ENCODE measurements at places on chromosomes 7 and 10.

DNA sequence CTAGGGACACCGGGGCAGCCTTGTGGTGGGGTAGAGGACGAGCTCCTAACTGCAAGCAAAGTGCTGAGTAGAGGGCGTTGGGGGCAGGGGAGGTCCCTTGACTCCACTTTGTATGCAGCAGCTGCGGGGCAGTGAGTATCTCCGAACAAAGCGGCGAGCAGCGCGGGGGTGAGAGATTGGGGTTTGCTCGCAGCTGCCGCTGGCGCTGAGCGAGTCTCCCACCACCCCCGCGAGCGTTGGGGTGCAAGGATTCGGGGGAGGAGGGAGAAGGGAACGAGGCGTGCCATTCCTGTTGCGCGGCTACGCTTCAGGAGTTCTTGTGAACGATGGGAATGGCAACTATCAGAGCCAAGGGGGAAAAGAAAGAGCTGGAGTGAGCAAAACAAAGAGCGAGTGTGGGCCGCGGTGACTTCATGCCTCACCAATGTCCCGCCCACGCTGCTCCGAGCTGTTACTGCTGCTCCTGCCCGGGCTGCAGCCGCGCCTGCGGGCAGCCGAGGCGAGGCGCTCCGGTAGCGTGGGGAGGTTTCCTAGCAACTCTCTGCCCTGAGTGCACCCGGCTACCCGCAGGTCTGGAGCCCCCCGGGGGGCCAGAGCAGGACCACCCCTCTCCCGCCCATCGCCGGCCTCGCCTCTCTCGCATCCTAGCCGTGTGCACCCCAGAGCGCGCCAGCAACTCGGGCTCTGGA is at the start of gene ITGB8:
Gene ITGB8, plus strand, starts transcription at position 662 of the 689 bp plus-strand sequence. CDS start 907 bp downstream, outside the sequence.
- DNase-seq = peak; percentile 86

DNA sequence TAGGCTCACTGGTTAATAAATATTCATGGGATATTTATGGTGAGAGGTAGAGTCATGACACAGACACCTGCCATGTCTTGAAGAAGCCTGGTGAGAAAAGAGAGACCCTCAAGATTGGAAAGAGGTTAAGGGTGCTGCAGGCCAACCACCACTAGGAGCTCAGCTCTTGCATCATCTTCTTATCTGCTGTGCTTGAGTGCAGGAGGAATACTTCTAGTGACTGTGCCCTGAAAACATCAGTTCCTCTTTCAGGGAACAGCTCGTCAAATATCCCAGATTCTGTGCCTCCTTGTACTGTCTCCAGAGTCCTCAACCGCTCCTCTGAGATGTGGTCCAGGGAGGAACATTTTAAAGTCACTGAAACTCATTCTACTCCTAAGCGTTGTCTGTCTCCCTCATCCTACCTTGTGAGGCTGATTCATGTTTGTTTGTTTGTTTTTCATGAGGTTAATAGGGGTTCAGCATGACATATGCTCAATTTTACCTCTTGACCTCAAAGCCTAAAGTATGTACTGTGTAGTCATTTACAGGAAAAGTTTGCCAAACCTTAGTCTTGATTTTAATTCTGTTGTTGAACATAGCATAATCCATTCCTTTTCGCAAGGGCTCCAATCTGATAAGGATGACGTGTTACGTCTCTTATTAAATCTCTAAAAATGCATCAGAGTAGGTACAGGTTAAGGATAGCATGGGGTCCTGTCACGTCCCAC is 293.1 kb downstream of the C7orf25 start:
- DNase-seq = no peak

DNA sequence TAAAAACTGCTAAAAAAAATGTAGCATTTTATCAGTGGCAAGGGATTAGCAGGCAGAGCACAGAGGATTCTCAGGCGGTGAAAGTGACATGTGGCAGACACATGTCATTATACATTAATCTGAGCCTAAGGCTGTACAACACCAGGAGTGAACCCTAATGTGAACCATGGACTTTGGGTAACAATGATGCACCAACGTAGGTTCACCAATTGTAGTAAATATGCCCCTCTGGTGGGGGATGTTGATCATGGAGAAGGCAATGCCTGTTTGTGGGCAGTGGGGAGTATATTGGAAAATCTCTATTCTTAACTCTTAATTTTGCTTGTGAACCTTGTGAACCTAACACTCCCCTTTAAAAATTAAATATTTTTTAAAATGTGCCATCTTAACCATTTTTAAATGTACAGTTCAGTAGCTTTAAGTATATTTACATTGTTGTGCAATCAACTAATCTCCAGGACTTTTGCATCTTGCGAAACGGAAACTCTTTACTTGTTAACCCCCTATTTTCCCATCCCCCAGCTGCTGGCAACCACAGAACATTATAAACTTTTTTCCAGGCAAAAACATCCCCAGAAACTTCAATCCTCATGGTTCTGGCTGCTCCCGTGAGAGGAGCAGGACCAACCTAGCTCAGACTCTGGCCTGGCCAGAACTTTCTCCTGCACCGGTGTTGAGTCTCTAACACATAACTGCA is 29.9 kb downstream of the LRRC20 start:
- DNase-seq = no peak

DNA sequence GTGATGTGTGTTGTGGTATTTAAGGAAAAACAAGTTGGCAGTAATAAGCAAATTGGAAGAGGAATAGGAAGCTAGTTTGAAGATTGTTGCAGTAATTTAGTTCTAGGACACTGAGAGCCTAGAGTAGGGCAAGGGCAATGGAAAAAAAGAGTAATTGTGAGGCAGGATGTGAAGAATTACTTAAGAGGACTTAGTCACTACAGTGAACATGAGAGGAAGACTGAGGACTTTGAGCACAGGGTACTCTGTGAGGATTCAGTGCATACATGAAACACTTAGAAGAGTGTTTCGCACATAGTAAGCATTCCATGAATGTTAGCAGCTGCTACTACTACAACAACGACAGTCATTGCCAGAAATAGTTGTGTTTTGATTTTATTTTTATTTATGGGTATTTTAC is 30.9 kb upstream of the DKK1 start:
- no peak for DNase-seq

DNA sequence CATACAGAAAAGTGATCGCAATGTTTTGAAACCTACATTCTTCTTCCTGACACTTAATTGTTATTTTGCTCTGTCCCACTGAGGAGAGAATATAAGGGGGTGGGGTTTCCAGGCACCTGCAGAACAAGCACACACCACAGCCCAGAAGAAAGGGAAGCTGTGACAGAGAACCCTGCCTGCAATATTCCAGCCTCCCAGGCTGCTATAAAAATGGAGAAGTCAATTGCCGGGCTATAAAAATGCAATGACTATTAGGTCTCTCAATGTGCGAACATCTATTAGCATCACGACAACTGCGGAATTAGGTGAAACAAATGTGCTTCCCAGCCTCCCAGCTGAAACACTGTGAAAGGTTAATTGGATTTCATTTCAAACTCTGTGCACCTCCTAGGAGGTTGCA is 145.3 kb upstream of the FRMD4A start:
- no peak for DNase-seq

DNA sequence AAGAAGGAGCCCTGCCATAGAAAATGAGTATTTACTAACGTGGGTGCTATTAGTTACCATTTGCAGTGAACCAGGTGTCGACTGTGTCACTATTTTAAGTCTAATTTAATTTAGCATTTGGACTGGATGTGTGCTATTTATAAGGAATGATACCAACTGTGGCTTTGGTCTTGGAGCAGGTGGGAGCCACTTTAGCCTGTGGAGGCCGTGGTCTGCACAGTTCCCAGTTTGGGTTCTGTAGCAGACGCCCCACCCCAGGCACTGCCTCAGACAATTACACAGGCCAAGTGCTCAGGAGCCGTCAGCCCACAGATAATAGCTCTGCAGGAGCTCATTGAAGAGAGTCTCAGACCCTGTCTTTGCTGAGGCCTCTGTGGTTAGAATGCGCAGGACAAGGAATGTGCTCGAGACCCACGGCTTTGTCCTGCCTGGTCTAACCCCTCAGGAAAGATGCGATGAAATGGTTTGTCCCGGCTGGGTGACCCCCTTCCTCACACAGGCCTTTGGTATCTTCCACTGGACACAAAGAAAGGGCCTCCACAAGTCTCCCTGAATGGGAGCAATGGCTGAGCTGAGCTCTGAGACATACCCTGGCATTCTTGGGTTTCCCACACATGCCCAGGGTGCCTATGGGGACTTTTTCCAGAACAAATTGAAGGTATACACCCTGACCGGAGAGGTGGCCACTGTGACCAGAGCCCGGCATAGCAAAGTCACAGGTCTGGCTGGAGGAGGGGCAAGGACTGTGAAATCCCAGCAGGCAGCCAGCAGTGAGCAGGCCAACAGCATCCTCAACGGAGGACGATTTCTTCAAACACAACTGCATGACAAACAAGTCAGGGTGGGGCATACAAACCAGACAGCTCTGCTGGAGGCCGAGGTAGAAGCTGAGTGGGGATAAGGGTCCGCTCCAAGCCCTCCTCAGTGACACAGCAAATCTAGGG is 251.2 kb downstream of the ARHGAP12 start:
- DNase-seq = no peak

- DNase-seq = no peak
These were observed 82.9 kb upstream of the AFAP1L2 start for GRCh38 chr10:114486938-114487814.

DNA sequence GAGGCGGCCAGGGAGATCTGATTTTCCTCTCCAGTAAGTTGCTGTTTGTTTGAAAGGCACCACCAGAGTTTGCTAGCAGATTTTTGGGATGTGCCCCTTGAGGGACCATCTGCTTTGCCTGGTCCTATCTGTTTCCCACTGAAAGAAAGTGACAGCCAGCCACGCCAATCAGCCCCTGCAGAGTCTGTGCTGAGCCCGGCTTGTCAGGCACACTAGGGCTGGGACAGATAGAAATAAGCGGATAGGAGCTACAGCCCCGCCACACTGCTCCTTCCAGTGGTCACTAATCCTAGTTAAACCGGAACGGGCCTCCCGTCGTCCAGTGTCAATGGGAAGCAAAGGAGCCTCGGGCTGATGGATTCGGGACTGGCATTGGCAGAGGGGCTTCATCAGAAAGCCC is 161.9 kb upstream of the PRR15 start:
- DNase-seq = no peak

GRCh38 chr10:4426866-4427265 is 399.1 kb upstream of the AKR1E2 start:
- no peak for DNase-seq

DNA sequence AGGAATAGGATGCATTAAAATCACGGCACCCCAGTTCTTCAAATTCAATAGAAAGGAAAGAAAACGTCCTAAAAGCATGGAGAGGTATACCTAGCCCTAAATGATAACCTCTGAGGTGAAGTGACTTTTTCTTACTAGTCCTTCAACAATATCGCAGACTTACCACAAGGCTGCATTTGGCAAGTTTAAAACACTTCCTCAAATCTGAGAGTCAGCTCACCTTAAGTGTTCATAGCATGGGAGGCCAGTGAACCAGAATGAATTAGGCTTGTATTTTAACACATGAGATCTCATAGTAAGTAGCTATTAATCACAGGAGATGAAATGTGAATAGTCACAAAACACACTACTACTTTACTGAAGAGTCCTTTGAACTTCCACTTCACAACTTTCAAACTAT is 124.2 kb downstream of the RNF32 start:
- no peak for DNase-seq

DNA sequence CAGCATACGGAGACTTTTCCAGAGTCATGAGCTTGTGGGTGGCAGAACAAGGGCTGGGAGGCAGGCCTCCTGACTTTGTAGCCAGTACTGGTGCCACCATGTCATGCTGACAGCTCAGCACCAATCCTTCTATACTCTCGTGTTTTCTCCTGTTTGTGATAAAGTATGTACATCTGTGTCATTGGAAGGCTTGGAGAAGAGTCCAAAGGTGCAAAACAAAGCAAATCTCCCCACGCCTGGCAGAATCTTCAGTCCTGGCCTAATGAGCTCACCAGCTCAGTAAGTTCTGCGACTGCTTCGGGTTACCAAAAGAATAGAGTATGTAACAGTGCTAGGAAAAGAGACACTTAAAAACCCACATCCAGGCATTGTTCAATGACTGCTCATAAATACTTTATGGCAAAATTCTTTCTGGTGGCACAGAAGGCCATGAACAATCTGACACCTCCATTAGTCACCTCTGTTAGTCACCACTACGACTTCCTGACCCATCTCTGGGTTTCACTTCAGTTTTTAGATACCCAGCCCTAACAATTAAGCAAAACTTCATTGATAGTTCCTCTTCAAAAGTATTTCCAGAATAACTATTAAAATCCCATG is 24.5 kb downstream of the STEAP1 start:
- no peak for DNase-seq

DNA sequence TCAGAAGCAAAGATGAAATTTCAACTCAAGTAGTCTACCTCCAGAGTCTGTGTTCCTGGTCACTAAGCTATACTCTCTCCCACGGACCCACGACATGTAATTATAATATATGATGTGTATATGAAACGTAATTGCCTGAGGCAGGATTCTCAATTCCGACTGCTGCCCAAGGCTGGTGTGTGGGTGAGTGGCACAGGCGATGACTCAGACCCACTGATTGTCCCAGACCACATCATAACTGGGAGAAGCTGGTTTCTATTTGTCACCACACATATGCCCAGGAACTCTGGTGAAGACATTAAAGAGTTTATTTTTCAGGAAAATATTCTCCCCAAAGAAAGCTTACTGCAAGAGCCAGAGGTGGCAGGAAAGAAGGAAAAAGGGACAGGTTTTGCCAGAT is 219.3 kb downstream of the JAZF1 start:
- DNase-seq = no peak

DNA sequence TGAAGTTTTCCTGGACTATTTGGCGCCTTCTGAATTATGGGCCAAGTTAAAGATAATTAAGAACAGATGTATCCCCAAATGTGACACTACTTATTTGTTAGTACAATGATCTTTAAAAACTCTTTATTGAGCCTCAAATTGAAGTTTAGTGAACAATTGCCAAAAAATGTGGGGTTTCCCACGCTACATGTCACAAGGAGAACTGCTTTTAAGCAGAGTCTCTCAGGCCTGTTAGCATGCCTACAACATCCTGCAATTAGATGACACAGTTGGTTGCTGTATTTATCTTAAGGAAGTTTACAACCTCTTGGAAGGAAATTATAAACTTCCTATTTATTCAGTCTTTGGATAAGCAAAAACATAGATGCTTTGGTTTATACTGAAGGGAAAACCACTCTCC is 733.0 kb downstream of the TNS3 start:
- no peak for DNase-seq

GRCh38 chr7:155173905-155174304 is 103.8 kb downstream of the HTR5A start:
- no peak for DNase-seq

DNA sequence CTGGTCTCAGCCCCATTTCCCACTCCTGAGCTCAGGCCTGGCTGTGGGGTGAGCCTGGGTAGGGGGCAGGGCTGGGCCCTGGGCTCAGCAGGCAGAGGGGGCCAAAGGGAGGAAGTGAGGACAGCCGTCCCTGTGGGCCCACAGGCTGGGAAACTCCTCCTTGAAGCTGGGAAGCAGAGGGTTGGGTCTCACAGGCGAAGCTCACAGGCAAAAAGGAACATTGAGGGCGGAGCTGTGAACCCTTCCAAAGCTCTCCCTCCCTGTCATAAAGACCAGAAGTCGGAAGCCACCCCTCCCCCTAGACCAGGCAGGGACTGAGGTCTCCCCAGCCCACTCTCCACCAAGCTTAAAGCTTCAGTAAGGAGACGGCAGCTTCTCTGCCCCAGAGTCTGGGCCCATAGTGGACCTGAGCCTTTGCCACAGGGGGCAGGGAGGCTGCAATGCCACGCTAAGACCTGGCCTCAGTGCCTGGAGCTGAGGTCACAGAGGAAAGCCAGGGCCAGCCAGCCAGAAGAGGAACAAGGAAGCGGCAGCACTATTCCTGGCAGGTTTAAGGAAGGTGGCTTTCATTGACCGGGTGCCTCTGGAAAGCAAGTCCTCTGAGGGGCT is 1.0 kb upstream of the KCP start:
- DNase-seq = peak; percentile 71
